ENCODE measurements at places on chromosomes 13 and 19. TPM values are rescaled to one million over a fixed set of nuclear protein-coding genes. Genes with fewer than 3 reads are reported as not detected.

LGALS7 gene
- total RNA-seq = not detected

SPPL2B gene
- 61.2 TPM for total RNA-seq

PRSS57 gene
- total RNA-seq = not detected

DNA sequence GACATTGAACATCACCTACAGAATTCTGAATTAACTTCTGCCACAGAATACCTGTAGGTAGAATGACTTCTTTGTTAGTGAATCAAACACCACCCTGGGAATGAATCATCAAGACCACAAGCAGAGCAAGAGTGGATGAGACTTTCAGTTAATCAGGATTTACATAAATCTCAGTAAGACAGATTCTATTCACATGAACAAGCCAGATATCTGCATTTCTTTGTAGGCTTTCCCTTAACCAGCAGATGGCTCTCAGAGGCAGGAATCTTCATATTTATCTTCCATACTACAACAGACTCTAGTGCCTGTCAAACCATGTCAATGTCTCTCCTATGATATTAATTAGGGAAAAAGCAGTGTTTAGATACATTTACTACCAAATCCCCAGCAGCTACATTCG lies 412.1 kb downstream of the KLF12 start:
- DNase-seq = no peak

DNA sequence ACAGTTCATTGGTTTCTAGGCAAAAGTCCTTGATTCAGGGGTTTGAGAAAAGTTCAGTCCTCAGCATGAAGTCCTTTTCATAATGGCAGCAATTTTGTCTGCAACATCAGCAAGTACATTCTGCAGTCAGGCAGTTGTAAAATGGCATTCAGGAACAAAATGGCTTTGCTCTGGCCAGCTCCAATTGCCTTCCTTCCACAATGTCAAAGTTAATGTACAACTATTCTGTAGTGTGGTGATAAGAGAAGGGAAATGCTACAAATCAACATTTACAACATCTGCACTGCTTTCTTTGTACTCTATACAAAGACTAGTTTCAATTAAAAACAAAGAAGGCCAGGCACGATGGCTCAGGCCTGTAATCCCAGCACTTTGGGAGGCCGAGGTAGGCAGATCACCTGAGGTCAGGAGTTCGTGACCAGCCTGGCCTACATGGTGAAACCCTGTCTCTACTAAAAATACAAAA lies 1.8 kb upstream of the NEK3 start:
- no peak for DNase-seq

EXOC3L2 gene
- total RNA-seq = 2.3 TPM

- DNase-seq = no peak
Observed at GRCh38 chr13:39047560-39047959, 9.3 kb downstream of the NHLRC3 start.

SHANK1 gene
- not detected for total RNA-seq

EID2B gene
- total RNA-seq = 4.3 TPM

GRCh38 chr13:85436029-85436428 lies 363.2 kb downstream of the SLITRK6 start:
- no peak for DNase-seq

ACER1 gene
- total RNA-seq = 0.33 TPM

DNA sequence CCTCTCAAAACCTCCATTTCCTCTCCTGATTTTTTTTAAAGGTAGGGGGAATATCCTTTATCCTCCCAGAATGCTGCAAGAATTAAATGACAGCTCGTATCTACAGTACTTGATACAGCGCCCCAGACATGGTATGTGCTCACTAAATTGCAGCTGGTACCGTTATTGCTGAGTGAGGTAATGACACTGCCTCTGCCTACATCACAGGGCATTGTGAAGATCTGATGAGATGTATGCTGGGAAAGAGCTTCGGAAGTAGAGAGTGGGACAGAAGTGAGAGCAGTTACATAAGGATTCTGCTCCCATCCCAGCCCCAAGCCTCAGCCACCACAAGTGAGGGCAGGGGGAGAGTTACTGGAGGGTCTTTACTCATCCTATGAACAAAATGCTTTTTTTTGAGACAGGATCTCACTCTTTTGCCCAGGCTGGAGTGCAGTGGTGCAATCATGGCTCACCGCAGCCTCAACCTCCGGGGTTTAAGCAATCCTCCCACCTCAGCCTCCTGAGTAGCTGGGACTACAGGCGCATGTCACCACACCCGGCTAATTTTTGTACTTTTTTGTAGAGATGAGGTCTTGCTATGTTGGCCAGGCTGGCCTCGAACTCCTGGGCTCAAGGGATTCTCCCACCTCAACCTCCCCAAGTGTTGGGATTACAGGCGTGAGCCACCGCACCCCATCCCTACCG lies 1.7 kb upstream of the FKRP start:
- DNase-seq = no peak

- no peak for DNase-seq
Observed at GRCh38 chr13:58587183-58587582, 955.6 kb downstream of the PCDH17 start.

Measured in breast epithelium (tissue), 4 donors.